Kidney epithelial cell (primary cell): ENCODE measurements at places on chromosomes 12 and 14. TPM values are rescaled to one million over a fixed set of nuclear protein-coding genes. Genes with fewer than 3 reads are reported as not detected.

LBHD2 gene
- total RNA-seq = not detected in 2 replicates

ASB2 gene
- total RNA-seq = 7.4 and 8.8 TPM in 2 replicates

MYH6 gene
- total RNA-seq = not detected in 2 replicates

DTX1 gene
- 0.89 and 1.8 TPM in 2 replicates for total RNA-seq

GPR65 gene
- not detected in 2 replicates for total RNA-seq

MYO1A gene
- total RNA-seq = not detected in 2 replicates

HCAR2 gene
- not detected in 2 replicates for total RNA-seq

DACT1 gene
- total RNA-seq = 12.2 and 17.0 TPM in 2 replicates

CCDC197 gene
- not detected in 2 replicates for total RNA-seq

STX2 gene
- total RNA-seq = 19.4 and 24.4 TPM in 2 replicates

RTL1 gene
- total RNA-seq = 1.1 and 1.2 TPM in 2 replicates

PTGDR gene
- not detected in 2 replicates for total RNA-seq

UNC79 gene
- total RNA-seq = 0.13 and 0.14 TPM in 2 replicates

CD4 gene
- 0.08 TPM in 1 of 2 replicates, not detected in the other for total RNA-seq

RNASE2 gene
- total RNA-seq = not detected in 2 replicates

CLEC2A gene
- total RNA-seq = not detected in 2 replicates

ACOT4 gene
- 4.3 and 5.1 TPM in 2 replicates for total RNA-seq

CNTN1 gene
- total RNA-seq = 0.27 and 1.5 TPM in 2 replicates

ACVRL1 gene
- total RNA-seq = 4.7 and 9.7 TPM in 2 replicates

LMNTD1 gene
- 0.08 TPM in 1 of 2 replicates, not detected in the other for total RNA-seq

SERPINA12 gene
- total RNA-seq = not detected in 2 replicates

FZD10 gene
- 5.1 and 5.5 TPM in 2 replicates for total RNA-seq

TMPRSS12 gene
- not detected in 2 replicates for total RNA-seq

VDR gene
- total RNA-seq = 21.9 and 25.6 TPM in 2 replicates

ZC3H14 gene
- 59.9 and 71.1 TPM in 2 replicates for total RNA-seq

SDSL gene
- 9.1 and 14.5 TPM in 2 replicates for total RNA-seq

BDKRB1 gene
- total RNA-seq = 0.17 TPM in 1 of 2 replicates, not detected in the other

TMEM121 gene
- 10.1 and 13.4 TPM in 2 replicates for total RNA-seq

HOXC9 gene
- 12.3 and 15.5 TPM in 2 replicates for total RNA-seq

HVCN1 gene
- 0.33 and 2.1 TPM in 2 replicates for total RNA-seq

FSCB gene
- total RNA-seq = 0.08 TPM in 1 of 2 replicates, not detected in the other

HOXC4 gene
- 1.3 and 2.5 TPM in 2 replicates for total RNA-seq

ARHGAP9 gene
- total RNA-seq = 1.1 and 2.9 TPM in 2 replicates

SLC10A1 gene
- total RNA-seq = not detected in 2 replicates

PLEK2 gene
- total RNA-seq = 44.4 and 100 TPM in 2 replicates

HOXC12 gene
- total RNA-seq = not detected in 2 replicates

TMEM63C gene
- total RNA-seq = 0.62 and 1.1 TPM in 2 replicates

ATP5F1B gene
- total RNA-seq = 399 and 419 TPM in 2 replicates
